Right lung (tissue), 10 donors: ENCODE measurements at places on chromosomes 13 and 19. TPM values are rescaled to one million over a fixed set of nuclear protein-coding genes. Genes with fewer than 3 reads are reported as not detected.

- no peak for DNase-seq
Measured at GRCh38 chr19:31126236-31126635, 223.0 kb downstream of the TSHZ3 start.

DNA sequence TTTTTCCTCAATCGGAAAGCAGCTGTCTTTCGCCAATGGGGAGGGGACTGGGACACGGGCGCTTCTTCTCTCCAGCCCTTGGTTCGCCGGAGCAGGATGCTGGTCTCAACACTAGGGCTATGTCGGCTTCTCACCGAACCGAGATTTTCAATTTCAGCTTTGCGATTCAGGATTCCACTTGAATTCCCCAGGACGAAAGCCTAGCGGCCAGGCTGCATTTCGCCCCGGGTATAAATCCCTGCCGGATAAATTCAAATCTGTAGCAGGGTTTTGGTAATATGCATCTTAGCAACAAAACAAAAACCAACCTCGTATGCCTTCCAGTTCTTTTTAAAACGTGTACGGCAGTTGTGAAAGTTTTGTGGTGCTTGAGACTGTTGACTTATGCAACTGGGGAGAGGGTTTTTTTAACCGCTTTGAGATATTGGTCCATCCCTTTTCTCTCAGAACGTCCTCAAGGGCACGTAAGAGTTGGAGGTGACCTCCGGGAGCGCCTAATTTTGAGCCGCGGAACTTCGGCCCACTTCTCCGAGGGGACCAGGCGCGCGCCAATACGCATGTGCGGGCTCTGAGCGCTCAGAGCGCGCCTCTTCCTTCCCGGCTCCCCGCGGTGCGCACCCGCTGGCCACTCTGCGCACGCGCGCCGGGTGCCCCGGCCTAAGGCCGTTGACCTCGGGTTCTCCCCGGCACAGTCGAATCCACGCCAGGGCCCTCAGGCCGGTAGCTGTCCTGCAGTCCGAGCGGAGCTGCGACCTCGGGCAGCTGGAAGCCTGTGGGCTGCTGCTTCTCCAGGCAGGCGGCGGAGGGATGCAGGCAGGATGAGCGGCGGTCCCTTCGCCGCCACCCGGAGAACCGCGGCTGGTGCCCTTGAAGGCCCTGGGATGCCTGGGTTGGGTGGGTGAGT, 7.6 kb downstream of the POU4F1 start:
- DNase-seq = no peak

DNA sequence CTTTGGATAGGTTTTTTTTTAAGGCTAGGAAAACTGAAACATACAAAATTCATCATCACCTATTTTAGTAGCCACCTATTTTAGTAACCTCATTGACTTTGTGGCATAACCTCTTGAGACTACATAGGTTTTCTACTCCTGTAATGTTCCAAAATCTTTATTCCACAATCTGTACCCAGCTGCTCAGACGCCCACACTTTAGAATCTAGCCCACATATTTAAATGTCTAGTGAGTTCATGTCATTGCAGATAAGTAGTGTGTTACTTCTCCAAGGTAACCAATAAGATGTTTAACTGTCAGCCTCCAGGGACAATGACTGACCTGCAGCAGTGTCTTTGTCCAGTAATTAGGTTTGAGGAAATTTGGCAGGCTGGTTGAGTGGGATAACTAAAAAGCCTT, 330.2 kb downstream of the MZT1 start:
- no peak for DNase-seq

- no peak for DNase-seq
Measured at GRCh38 chr13:34025746-34026145, 207.8 kb downstream of the RFC3 start.

- DNase-seq = peak; percentile 81
Measured at GRCh38 chr13:44237276-44237767, 136.3 kb upstream of the SERP2 start.

GRCh38 chr13:52780611-52781010, 41.0 kb upstream of the CNMD start:
- DNase-seq = no peak

DNA sequence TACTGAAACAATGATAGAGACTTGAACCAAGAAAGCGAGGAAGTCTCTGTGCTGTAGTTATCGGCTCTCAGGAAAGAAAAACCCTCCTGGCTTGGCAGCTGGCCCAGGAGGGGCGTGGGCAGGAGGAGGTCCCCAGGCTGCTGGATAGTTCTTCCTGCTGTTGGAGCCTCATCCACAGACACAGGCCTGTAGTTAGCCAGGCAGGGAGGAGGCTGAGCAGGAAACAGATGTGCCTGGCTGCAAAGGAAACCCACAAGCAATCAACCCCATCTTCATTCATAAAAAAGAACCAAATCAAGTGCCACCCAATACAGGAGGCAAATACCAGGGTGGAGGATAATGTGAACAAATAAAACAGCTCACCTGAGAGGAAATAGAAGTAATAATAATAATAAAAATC, 86.2 kb downstream of the IRS2 start:
- DNase-seq = peak; percentile 70

- no peak for DNase-seq
Measured at GRCh38 chr13:40580566-40581276, 85.7 kb downstream of the FOXO1 start.

DNA sequence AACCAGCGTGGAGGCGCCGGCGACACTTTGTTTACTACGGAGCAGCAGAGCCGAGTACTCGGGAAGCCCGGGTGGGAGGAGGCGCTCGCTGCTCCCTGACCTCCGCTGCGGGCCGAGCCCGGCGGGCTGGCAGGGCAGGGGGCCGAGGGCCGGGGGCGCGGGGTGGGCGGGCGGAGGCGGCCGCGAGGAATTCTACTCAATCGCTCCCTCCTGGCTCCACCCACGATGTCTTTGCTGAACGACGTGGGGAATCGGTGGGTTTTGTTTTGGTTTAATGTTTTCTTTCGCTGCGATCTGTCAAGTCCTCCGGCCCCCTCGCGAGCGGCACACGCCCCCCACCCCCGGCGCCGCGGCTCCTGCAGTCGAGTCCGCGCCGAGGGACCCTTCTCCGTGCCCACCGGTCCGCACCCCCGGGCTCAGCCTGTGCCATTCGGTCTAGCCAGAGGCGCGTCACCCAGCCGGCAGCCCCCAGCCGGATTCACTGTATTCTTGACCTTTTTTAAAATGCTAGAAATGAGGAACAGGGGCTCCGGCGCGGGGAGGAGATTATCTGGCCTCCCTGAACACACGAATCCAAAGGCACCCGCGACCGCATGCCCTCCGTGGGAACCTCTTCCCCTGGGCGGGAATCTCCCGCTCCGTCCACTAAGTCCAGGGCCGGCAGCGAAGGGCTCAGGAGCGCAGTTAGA, 636 bp upstream of the FOXO1 start:
- no peak for DNase-seq

DNA sequence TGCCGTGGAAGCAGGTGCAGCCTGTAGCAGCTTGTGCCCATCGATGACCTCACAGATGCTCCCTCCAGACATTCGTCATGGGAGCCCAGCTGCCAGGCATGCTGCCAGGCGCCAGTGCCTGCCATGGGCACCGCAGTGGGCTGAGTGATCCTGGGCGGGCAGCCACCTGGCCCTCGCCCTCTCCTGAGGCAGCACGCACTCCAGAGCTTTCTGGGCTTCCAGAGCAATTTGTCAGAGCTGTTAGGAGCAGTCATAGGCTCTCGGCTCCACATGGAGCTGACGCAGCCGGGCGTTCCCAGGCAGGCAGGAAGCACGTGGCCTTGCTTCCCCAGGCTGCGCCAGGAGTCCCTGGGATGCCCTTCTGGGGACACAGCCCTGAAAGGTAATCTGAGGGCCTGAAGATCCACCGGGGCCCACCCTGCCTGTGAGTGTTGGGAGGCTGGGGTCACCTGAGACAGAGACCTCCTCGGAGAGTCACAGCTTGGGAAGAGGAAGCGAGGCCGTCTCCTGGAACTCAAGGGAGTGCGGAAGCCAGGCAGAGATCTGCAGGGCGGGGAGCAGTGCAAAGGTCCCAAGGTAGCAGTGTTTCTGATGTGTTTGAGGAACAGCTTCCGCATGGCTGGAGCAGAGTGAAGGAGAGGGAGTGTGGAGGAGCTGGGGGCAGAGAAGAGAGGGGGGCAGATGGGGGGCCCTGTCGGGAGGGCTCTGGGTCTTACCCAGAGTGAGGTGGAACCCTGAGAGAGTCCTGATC, 50.6 kb downstream of the DPF1 start:
- no peak for DNase-seq

DNA sequence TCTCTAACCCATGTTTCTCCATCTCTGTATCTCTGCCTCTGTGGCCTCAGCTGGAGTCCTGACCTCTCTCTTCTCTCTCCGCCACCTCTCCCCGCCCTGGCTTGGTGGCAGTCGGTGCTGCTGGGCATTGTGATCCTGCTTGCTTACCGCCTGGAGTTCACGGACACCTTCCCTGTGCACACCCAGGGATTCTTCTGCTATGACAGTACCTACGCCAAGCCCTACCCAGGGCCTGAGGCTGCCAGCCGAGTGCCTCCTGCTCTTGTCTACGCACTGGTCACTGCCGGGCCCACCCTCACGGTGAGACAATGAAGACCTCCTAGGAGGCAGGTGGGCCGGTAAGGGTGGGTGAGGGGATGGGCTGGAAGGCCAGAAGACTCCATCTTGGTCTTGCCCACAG, 4.2 kb downstream of the PLPPR2 start:
- DNase-seq = no peak

DNA sequence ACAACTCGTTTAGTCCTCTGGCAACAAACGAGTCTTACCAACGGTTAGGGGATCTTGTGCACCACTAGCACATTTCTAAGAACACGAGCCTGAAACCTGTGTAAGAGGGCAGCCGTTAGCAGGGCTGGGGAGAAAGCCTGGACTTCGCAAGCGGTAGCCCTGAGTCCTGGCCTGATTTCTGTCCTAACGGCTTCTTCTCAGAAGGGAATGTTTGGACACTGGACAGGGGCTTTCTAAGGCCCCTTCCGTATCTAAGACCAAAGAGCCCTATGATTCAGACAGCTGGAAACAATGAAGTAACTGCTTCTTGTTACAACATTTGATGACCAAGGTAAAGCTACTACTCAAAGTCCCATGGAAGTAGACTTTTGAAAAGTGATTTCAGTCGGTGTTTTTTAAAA, 2.2 kb downstream of the ANKRD10 start:
- no peak for DNase-seq

DNA sequence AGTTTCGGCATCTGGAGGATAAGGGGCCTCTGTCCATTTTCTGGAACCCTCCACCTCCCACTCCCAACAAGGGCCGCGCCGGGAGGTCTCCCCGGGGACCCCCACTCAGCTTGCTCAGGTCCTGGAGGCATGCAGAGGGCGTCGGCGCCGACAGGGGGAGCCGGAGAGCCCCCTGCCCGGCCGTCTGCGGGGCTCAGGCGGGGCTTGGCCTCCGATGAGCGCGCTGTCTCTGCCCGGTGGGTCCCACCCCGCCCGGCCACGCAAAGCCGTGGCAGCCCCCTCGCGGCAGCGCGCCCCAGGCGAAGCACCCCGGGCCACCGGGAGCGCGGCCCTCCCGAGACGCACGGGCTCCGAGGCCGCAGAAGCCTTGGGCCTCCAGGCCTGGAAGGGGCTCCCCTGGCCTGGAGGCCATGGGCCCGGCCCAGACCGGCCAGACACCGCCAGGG, 149.7 kb upstream of the ZNF536 start:
- peak; percentile 28 for DNase-seq

GRCh38 chr13:103006641-103007426, 59.4 kb downstream of the SLC10A2 start:
- no peak for DNase-seq

- no peak for DNase-seq
Measured at GRCh38 chr13:100827489-100828176, 153.0 kb upstream of the TMTC4 start.

DNA sequence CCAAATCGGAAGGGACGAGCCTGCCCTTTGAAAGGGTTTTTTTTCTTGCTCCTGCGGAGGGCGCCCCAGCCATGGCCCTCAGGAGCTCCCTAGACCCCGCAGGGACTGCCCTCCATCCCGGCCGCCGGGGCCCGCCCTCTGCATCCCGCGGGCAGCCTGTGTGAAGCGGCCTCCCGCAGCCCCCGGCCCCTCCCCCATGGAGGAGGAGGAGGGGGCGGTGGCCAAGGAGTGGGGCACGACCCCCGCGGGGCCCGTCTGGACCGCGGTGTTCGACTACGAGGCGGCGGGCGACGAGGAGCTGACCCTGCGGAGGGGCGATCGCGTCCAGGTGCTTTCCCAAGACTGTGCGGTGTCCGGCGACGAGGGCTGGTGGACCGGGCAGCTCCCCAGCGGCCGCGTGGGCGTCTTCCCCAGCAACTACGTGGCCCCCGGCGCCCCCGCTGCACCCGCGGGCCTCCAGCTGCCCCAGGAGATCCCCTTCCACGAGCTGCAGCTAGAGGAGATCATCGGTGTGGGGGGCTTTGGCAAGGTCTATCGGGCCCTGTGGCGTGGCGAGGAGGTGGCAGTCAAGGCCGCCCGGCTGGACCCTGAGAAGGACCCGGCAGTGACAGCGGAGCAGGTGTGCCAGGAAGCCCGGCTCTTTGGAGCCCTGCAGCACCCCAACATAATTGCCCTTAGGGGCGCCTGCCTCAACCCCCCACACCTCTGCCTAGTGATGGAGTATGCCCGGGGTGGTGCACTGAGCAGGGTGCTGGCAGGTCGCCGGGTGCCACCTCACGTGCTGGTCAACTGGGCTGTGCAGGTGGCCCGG, 815 bp downstream of the MAP3K10 start:
- DNase-seq = no peak

DNA sequence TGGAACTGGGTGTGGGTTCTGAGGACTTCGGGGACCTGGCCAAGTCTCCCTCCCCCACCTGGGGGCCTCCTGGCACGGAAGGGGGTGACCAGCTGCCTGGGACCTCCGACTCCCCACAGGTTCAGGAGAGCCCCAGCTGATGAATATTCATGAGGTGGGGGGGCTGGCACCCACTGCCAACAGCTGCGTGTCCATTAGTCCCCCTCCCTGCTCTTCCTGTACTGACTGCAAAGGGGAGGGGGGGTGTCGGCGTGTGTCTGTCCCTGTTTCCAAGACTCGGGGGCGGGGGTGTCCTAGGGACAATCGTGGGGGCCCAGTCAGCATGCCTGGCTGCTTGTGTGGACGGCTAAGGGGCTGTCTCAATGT, 10.6 kb upstream of the NFIX start:
- no peak for DNase-seq

DNA sequence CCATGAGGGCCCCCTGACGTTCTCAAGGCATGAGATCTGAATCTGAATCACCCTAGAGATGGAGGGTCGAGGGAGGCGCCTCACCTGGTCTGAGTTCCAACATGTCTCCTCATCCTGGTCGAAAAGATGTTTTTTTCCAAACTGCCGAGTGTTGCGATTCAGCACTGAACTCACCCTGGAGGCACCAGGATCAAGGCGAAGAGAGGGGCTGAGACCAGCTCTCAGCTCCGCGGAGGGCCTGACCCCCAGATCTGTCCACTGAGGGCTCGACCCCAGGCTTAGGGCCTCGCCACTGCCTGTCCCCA, 555 bp downstream of the NR2C2AP start:
- DNase-seq = no peak

The APOC4 gene
- not detected for polyA plus RNA-seq

The HIPK4 gene
- 0.42 TPM for polyA plus RNA-seq

The CCDC70 gene
- polyA plus RNA-seq = not detected

The LONP1 gene
- 41.7 TPM for polyA plus RNA-seq

The FCER2 gene
- 0.11 TPM for polyA plus RNA-seq

The PSG7 gene
- not detected for polyA plus RNA-seq

The STXBP2 gene
- polyA plus RNA-seq = 38.0 TPM

The ALOX5AP gene
- polyA plus RNA-seq = 4.7 TPM
